ENCODE measurements at places on chromosomes 3 and 15.

DNA sequence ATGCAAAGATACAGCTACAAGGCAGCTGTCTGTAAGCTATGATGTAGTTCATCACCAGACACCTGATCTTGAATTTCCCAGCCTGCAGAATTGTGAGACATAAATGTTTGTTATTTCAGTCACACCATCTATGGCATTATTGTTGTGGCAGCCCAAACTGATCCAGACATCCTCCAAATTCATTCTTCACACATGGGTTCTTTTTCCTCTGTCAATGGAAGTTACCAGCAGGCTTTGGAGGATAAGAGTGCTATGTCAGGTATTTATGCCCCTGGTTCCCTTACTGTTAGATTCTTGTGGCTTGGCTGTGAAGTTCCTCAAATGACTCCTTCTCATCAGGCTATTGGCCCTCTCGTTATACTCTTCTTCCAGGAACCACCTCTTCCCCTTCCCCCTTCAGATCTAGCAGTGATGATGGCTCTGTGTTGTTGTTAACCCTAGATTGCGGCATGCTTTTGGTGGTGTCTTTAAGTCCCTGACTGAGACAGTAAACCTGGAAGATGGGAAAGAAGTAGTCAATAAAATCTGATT, 91.0 kb upstream of the CHMP2B start:
- no peak for DNase-seq

- DNase-seq, result no peak
Measured at GRCh38 chr3:61637088-61638051, 76.0 kb downstream of the PTPRG start.

DNA sequence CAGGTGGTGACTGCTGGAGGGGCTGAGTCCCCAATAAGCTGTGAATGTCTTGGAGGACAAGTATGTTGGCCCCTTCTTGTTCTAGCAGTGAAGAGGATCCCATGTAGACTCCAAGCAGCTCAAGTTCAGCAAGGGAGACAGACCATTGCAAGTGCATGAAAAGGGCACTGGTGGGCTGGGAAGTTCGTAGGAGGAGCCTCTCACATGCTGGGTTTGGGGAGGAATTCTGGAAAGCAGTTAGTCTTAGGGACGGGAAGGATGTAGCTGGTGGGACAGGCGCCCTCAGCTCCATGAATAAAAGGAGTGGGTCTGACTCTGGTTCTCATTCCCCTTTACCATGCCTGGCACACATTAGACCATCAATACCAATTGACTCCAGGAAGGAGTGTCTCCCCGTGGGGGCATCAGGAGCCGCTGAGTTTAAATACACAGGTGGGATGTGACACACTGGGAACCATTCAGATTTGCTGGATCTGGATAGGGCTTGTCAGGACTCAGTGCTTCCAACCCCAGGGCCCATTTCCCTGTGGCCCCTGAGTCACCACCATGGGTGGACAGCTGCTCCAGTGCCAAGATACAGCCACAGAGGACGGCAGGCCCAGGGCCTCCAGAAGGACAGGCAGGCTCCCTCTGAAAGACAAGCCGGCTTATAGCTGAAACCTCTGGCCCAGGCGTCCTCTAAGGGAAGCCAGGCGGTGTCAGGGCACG, 552 bp upstream of the XYLB start:
- DNase-seq, result no peak

DNA sequence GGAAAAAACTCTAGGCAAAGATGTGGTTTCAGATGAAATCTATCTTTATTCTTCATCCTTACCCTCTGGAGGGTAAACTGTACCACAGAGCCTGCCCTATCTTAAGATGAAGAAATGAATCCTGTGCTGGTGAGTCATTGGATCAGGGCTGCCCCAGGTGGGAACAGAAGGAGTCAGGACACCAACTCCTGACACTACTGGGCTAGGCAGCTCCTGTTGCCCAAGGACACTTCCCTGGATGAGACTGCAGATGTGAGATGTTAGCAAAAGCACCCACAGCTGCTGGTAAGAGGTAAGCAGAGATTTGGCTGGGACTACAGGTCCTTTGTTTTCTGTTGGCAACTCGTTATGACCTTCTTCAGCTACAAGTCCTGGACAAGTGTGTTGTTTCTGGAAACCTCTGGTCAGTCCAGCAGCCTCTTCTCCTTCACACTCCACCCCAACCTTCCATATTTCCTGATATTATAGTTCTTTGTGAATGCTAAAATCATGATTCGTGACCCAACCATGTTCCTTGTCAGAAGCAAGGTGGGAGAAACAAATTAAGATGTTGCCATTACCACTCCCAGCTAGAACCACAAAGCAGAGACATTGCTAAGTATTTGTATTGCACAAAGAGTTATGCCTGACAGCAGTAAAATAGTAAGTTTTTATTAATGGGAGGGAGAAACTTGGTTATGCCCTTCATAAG, 104.2 kb upstream of the TGFBR2 start:
- DNase-seq, result no peak

GRCh38 chr15:29685156-29686078, 136.9 kb downstream of the TJP1 start:
- DNase-seq, result no peak

GRCh38 chr3:179512378-179512777, 50.3 kb upstream of the ACTL6A start:
- DNase-seq, result no peak

DNA sequence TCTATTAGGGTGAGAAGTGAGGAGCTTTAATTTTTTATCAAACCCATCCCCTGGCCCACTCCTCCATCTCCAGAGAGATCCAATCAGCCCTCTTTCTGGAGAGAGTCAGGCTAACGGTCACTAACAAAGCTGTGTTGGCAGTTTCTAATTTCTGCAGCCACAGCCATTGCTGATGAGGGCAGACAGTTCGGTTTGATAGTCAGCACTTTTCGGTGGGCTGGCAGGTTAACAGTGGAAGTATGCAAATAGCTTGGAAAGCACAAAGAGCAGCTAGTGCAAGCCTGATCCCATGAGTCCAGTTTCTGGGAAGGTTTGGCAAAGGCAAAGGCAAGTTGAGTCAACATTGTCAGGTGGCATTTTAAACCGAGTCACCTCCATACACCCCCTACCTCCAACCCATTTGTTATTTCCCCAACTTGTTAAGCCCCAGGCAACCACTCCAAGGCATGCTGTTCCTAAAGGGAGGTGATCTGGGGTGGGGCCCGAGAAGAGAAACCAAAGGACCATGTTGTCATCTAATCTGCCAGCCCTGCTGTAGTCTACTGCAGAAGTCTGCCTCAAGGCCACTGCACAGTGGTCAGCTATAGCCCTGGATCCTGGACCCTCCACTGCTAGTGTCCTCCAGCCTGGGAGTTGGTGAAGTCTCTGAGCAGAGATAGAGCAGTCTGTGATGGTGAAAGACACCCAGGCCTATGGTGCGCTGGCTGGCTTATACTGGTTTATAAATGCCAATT, 1.7 kb downstream of the CCR1 start:
- no peak for DNase-seq

DNA sequence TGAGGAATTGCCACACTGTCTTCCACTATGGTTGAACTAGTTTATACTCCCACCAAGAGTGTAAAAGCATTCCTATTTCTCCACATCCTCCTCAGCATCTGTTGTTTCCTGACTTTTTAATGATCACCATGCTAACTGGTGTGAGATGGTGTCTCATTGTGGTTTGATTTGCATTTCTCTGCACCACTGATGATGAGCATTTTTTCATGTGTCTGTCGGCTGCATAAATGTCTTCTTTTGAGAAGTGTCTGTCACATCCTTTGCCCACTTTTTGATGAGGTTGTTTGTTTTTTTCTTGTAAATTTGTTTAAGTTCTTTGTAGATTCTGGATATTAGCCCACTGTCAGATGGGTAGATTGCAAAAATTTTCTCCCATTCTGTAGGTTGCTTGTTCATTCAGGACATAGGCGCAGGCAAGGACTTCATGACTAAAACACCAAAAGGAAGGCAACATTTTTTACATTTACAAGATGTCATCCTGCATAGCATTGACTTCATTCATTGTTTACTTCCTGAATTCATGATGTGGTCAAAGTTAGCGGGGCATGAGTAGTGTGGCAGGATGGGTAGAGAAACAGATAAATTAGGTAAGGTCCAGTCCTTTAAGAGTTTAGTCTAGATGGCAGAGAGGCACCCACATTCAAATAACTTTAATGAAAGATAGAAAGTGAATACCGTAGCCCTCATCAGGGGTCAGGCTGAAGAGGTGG, 45.1 kb upstream of the LPP start:
- no peak for DNase-seq

GRCh38 chr15:50107591-50108408, 11.2 kb downstream of the ATP8B4 start:
- DNase-seq, result no peak

DNA sequence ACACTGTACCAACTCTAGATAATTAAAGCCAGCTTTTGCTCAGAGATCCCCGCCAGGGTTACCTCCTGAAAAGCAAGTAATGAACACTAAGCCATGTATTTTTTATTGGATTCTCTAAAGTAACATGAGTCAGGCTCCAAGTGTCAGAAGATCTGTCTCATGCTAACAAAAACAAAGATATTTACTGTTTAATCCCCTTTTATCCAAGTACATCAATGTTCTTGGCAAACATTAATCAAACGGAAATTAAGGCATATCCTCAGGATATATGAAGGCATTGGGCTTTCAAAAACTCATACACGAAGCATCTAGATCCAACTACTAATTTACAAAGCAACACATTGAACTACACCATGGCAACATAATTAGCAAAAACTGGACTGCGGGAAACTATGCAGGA, 37.2 kb downstream of the MYO5A start:
- DNase-seq, result no peak

DNA sequence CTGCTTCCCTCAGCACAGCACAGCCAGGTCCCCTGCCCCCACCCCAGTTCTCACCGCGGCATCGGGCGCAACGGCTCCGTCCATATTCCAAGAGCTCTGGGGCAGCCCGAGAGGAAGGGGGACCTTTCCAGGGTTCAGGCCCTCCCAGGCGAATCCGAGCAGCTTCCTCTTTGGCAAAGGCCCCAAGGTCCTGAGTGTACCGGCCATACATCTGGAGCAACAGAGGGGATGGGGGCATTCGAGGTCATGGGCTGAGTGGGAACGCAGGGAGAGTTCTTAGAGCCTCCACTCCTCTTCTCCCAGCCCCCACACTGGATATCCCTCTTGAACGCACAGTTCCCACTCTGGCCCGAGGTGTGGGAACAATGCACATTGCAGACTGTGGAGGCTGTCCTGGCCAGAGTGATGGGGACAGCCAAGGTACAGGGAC, 2.5 kb downstream of the CLCN2 start:
- no peak for DNase-seq

DNA sequence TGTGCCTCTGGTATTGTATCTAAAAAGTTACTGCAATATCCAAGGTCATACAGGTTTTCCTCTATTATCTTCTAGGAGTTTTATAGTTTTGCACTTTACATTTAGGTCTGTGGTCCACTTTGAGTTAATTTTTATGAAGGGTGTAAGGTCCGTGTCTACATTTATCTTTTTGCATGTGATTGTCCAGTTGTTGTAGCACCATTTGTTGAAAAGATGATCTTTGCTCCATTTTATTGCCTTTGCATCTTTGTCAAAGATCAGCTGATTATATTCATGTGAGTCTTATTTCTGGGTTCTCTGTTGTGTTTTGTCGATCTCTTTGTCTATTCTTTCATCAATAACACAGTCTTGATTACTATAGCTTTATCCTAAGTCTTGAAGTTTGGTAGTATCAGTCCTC, 6.7 kb downstream of the CHRNA7 start:
- DNase-seq, result no peak

GRCh38 chr15:59794229-59794886, 105.2 kb upstream of the BNIP2 start:
- no peak for DNase-seq

DNA sequence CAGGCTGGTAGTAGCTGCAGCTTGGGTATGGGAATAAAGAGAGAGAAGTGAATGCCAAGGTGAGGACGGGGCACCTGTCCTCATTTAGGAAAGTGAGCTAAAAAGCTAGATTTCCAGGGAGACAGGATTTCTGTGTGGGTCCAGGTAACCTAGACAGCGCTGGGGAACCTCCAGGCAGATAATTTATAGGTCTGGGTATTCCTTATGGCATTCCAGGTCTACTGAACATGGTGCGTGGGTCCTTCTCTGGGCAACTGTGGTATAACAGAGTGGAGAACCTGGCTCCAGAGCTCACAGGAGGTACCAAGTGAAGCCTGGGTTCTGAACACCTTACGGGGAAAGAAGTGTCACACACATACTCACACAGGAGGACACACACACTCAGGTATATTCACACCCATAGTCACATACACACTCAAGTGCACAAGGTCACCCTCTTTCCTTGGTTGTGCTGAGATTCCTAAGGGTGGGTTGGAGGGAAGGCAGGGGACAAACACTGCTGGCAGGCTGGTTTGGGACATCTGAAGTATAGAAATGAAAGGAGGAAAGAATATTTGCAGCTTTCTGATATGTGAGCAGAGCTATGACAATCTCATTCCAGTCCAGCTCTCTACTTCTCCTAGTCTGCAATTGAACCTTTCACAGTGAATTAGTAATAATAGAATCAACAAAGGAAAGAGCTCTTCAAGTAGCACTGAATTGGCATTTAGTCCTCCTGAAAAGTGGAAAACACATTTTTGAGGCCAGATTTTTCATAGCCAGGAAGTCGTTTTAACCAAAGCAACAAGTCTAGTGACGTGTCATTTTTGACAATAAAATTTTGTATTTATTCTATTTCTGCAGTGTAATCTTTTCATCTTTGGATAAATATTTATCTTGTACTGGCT, 37.4 kb upstream of the ITGA11 start:
- DNase-seq, result no peak

GRCh38 chr15:45640616-45641015, 5.8 kb downstream of the SQOR start:
- DNase-seq, result no peak

DNA sequence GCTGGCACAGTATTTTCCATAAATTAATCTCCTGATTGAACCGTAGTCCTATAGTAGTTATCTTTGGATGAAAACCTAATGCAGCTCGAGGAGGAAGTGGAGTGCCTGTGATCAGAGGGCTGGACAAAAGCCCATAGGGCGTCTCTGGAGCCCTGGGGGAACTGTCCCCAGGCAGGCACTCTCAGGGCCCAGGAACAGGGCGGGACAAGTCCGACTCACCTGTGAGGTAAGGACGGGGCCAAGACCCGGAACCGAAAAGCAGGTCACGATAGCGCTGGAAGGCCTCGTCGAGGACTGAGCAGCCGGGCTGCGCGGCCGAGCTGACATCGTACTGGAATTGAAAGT, 341 bp downstream of the HEXA start:
- DNase-seq, result no peak

GRCh38 chr3:126556637-126557414, 1.9 kb downstream of the C3orf22 start:
- DNase-seq, result no peak

- DNase-seq, result no peak
Measured at GRCh38 chr15:55715355-55716076, 27.4 kb downstream of the PRTG start.

GRCh38 chr3:146781606-146782005, 176.5 kb upstream of the PLSCR5 start:
- no peak for DNase-seq

- DNase-seq, result no peak
Measured at GRCh38 chr3:122676759-122677158, 3.9 kb upstream of the PARP14 start.
